Activated CD8-positive, alpha-beta memory T cell treated with anti-CD3 and anti-CD28 coated beads, Interleukin-2, amount 10 ng/mL, durations not matched to agents 7 days and 5 days (primary cell): ENCODE measurements at places on chromosomes 4 and X. TPM values are rescaled to one million over a fixed set of nuclear protein-coding genes. Genes with fewer than 3 reads are reported as not detected.

DNA sequence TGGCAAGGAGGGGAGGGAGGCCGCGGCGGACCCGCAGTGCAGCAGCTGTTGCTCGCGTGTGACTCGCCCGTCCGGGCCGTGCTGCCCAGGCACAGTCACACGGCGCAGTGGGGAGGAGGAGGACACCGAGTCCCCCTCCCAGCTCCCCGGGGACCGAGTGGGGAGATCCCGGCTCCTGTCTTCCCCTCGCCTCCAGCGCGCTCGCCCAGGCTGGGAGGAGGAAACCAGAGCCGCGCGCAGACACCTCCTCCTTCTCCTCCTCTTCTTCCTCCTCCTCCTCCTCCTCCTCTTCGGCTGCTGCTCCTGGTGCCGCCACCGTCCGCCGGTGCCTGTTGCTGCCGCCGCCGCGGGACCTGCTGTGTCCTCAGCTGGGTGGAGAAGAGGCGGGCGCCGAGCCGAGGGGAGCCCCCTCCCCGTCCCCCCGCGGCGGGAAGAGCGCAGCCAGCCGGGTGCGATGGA is at the start of gene TBC1D1:
TBC1D1 (plus strand) TSS at position 284 of the 459 bp plus-strand sequence. CDS start 11,012 bp downstream, outside the sequence.
- peaks cover 14% of the 10 kb centered on the region for H3K36me3 ChIP-seq
- peak within 1 kb of the TSS; percentile 87 for H3K4me3 ChIP-seq
- DNase-seq = peak; percentile 66
- peak within 1 kb of the TSS; percentile 91 for H3K27ac ChIP-seq

GRCh38 chrX:153723351-153724251 is 586 bp downstream of the BCAP31 start:
- peak overlapping the region; percentile 84 for H3K27ac ChIP-seq
- H3K4me3 ChIP-seq = peak overlapping the region; percentile 90
- H3K36me3 ChIP-seq = peaks cover 15% of the 10 kb centered on the region
- DNase-seq = peak; percentile 68
- H3K27me3 ChIP-seq = no peaks in the 10 kb centered on the region

Gene GPR143
- not detected for total RNA-seq

DNA sequence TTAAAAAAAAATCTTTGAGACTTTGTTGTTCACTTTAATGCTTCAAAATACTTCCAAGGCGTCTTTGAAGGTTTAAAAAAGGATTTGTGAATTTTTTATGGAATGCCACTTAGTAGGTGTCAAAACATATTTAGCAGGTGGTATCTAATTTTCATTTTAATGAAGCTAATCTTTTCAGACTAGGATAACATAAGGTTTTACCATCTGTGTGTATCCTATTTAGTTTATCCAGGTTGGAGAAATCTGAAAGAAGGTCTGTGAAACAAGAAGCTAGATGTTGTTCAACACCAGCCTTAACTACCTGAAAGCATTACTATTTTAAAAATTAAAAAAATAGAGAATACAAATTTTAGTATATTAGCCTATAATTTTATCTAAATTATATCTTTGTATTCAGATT is 193.4 kb downstream of the GRID2 start:
- H3K27me3 ChIP-seq = no peaks in the 10 kb centered on the region
- no peak overlapping the region for H3K4me3 ChIP-seq
- DNase-seq = no peak

DNA sequence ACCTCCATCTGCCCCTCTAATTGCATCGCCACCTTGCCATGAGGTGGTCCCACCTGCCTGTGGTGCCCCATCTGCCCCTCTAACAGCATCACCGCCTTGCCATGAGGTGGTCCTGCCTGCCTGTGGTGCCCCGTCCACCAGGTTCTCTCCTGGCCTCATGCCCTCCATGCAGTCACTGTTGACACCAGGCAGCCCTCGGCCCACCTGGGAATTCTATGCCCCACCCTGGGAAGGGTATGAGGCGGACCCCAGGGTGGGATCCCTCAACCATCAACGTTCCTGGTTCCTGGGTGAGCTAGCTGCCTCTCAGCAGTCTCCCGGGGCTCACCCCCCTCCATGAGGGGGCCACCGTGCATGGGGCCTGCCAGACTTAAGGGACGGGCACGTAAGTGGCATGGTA is 38.9 kb downstream of the ACOX3 start:
- H3K27me3 ChIP-seq = no peaks in the 10 kb centered on the region
- H3K27ac ChIP-seq = no peak overlapping the region
- H3K36me3 ChIP-seq = peaks cover 1% of the 10 kb centered on the region
- no peaks in the 10 kb centered on the region for H3K4me1 ChIP-seq
- no peak for DNase-seq
- H3K4me3 ChIP-seq = no peak overlapping the region

- DNase-seq = no peak
- H3K27ac ChIP-seq = no peak overlapping the region
- H3K27me3 ChIP-seq = no peaks in the 10 kb centered on the region
- peaks cover 19% of the 10 kb centered on the region for H3K36me3 ChIP-seq
Observed at GRCh38 chr4:113643505-113643904, 118.0 kb downstream of the CAMK2D start.

Gene BLTP1
- total RNA-seq = 47.5 TPM
